GM12891 (cell line): ENCODE measurements at places on chromosomes 6 and 20.

DNA sequence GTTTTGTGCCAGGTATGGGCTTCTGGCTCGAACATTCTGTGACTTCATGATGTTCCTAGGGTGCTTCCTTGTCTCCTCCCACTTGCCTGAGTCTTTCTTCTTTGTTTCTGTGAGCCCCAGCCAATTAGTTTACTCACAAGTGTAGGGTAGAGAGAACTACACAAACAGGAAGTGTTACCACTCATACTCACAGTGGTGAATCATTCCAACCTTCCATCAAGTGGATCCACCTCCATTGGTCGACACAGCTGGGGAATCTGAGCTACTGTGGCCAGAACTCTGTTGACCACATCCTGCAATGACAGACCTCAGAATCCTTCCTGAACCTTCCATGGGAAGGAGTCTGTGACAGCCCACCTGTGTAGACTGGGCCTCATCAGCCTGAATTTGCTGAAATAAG, 76.8 kb downstream of the UNC5CL start:
- DNase-seq, result peak; percentile 32

DNA sequence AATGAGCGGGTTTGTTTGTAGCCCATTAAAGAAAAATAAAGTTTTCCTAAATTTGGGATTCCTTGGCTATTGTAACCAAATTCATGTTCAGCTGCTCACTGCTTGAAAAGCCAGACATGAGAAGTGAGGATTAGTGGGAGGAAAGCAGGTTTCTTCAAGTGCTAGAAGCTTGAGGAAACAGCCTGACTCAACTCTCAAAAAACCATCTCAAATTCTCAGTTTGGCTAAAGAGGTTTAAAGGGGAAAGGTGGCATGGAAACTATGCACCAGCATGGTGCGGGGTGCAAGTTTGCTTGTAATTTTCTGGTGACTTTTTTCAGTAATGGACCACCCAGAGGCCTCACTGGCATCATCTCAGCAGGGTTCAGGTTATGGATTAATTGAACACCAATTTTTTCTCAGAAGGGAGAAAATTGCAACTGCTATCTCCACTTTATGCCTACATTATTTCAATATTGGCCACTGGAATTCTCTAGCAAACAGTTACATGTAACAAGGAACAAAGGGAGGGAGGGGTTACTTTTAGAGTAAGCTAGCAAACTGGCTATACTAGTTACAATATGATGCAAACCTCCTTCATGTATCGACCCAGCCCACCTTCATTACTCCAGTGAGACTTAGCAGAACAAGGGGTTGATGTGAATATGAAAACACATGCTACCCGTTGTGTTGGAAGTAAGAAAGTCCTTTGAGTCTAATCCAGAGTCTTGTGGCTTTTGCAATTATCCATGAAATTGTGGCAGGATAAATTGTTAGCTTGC, 85.0 kb upstream of the IFNGR1 start:
- no peak for DNase-seq

- DNase-seq, result no peak
Observed at GRCh38 chr6:143288923-143289322, 161.6 kb downstream of the ADAT2 start.

DNA sequence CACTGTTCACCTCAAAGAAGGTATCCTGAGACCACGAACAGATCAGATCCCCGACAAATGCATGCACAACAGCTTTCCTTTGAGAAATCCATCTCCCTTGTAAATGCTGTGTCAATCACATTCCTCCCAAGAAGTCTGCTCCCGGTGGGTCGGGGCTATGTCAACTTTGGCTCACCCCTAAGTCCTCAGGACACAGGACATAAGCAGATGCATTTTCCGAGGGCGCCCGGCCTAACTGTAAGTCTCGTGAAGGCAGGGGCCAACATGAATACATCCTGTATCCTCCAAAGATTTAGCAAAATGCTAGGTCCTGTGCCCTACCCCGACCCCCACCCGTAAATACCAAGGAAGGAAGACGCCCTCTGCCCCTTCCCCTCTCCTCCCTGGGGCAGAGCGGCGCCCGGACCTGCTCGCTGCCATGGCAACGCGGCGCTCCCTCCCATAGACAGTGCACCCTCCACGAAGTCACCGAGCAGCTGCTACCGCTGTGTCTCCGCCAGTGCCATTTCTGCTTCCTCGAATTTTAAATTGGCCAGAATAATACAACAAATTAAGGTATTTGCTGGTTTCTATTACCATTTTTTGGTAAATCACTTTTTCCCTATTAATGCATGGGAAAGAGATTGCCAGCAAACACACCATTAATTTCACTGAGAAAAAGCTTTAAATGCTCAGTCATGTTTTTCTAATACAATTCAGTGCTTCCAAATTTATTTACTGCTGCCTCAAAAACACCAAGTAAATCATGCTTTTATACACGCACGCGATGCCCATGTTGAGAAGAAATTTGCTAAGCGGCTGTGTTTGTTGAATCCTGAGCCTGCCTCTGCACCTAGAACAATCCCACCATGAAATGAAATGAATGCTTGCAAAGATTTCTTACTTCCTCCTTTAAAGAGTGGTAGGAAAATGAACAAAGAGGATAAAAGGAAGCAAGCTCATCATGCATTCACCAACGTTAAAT, 100.6 kb downstream of the PCSK2 start:
- no peak for DNase-seq

- DNase-seq, result no peak
Observed at GRCh38 chr20:39983655-39984054, 705.4 kb downstream of the MAFB start.

DNA sequence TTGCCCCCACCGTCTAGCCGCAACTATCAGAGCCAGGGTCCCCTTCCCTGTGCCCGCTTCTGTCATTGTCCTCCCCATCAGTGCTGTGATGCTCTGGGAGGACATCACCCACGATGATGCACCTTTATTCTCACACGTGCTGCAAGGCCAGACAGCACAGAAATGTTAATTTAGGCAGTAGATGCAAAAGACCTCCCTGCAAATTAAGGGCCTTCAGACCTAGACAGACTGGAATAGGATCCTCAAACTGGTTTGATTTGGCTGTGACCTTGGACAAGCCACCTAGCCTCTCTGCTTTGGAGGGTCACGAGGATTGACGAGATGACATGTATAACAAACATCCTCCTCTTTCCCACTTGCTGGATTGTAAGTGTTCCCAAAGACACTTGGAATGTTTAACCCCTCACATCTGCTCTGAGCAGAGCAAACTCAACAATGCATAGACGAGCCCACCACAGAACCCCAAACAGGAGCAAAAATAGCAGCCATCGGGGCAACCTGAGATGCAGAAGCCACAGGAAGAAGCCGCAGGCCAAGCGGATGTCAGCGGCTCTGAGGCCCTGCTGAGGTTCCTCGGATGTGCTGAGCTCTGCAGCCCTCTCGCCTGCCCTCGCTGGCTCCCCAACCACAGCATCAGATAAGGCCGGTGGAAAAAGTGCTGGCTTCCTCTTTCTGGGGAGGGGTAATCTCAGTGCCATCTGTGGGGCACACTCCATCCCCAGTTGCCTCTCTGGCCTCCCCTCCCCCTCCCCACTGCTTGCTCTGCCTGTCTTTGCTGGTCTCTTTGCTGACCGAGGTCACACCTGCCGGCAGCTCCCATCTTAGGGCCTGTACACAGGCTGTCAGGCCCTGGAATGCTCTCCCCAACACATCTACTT, 35.3 kb downstream of the TOX2 start:
- peak; percentile 60 for DNase-seq

- no peak for DNase-seq
Observed at GRCh38 chr6:105072798-105073199, 107.0 kb downstream of the POPDC3 start.

- no peak for DNase-seq
Observed at GRCh38 chr6:43277643-43278523, 20.2 kb upstream of the SLC22A7 start.

GRCh38 chr20:47356220-47356525, 326 bp downstream of the ZMYND8 start:
- DNase-seq, result no peak

GRCh38 chr20:50743087-50743486, 11.7 kb downstream of the PARD6B start:
- DNase-seq, result no peak

GRCh38 chr20:62010551-62011402, 54.9 kb downstream of the TAF4 start:
- DNase-seq, result peak; percentile 80

DNA sequence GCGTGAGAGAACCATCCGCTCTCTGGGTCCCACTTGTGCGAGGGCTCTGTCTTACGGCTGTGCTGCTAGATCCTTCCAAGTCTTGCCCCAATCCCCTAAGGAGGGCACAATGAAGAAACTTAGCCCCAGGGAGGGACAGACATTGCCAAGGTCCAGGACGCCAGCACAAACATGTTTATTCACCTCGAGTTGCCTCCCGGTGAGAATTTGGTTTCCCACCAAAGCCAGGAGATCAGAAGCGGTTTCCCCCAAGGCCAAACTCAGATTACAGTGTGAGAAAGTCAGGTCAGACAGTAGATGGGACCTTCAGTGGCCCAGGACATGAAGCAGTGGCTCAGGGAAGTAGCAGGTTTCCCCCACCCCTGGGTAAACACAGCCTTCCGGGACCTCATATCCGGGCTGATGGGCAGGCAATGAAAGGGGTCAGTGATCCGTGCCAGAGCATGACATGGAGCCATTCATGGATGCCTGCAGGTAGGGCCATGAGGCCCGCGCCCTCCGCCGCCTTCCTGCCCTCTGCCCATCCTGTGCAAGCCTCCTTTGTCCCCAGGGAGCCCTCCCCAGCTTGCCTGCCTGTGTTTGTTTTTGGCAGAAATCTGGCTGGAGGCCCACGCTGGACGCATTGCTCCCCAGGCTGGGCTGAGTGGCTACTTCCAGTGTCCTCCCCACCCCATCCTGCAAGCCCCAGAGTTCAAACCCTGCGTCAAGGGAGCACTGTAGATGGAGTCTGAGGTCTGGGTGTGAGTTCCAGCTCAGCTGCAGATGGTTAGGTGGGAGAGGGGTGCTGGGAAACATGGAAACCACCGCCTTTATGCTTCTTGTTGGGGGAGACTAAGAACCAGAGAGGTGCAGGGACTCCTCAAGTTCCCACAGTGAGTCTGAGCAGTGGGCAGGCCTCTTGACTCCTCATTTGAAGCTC, 2.0 kb downstream of the BPIFB2 start:
- no peak for DNase-seq

GRCh38 chr6:43405354-43405753, 22.0 kb upstream of the ABCC10 start:
- DNase-seq, result no peak
